Stimulated activated CD4-positive, alpha-beta T cell treated with anti-CD3 and anti-CD28 coated beads, Interleukin-4, amount 100 ng/mL, for 24 hours (primary cell): ENCODE measurements at places on chromosomes 5 and 9.

- no peak for DNase-seq
These were observed 713.4 kb downstream of the IRX1 start for GRCh38 chr5:4309026-4309425.

DNA sequence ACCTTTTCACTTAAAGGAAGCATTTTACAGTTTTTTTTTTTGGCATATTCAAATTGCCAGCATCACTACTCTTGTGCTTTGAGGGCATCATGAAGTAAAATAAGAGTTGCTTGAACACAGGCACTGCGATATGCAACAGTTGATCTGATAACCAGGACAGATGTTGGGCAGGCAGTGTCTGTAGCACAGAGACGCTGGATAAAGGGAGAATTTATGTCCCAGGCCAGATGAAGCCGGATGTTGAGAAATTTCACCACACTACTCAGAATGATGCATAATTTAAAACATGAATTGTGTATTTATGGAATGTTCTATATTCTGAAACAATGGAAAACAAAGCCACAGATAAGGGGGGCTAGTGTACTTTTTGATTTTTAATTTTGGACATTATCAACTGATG, 71.4 kb downstream of the SLC12A2 start:
- DNase-seq: no peak

- DNase-seq: no peak
These were observed 103.5 kb downstream of the GCNT1 start for GRCh38 chr9:76562511-76562911.

- DNase-seq: no peak
These were observed 145.9 kb downstream of the YIPF5 start for GRCh38 chr5:144024545-144024944.

GRCh38 chr9:85038824-85039608, 369.5 kb downstream of the NTRK2 start:
- no peak for DNase-seq

- DNase-seq: no peak
These were observed 8.6 kb upstream of the RAPGEF1 start for GRCh38 chr9:131748411-131748955.

GRCh38 chr9:125894566-125894965, 147.4 kb downstream of the PBX3 start:
- DNase-seq: no peak

- DNase-seq: no peak
These were observed 352.7 kb upstream of the CD180 start for GRCh38 chr5:67549296-67549618.

DNA sequence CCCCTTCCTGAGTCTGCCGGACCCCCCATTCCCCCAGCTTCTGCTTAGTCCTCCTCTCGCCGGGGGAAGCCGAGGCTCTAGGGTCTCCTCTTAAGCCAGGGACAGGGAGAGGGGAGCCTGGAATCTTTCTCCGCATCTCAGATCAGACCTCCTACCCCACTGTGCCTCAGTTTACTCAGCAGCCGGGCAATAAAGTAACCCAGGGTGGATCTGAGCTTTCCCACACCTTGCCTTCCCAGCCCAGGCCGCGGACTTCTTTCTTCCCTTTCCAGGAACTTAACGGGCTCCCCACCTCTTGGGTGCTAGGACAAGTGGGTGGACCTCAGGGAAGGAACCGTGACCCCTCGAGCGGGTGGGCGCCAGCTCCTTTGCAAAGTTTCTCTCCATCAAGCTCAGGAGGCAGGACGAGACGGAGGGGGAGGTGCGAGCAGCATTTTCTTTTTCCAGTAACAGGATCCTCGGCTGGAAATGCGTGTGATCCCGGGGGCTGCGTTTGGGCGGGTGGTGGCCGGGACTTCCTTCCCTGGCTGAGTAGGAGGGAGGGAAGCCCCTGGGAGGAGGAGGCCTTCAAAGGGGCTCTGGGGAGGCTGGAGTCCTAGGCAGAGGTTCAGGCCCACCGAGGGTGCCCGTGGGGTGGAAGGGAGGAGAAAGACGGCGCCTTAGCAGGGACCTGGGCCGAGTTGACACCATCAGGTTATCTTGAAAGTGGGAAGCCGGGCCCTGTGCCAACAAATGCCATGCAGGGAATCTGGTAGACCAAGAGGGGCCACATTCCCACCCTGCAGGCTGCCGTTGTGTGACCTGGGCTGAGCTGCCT, 795 bp downstream of the DAB2IP start:
- no peak for DNase-seq

DNA sequence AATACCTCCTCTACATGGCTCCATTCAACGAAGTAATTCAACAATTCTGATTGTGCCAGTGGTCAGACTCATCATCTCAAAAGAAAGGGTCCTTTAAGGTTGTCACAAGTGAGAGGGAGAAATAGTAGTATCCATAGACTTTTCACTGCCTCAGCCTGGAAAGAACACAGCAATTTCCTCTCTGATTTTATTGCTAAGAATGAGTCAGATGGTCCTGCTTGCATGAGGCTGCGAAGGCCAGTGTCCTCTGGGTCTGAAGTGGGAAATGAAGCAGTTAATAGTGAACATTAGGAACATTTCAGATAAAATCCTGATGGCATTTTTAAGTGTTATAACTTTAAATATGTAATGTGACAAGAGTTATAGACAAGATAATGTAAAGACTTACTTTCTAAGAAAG, 979.0 kb downstream of the EFNA5 start:
- DNase-seq: no peak

DNA sequence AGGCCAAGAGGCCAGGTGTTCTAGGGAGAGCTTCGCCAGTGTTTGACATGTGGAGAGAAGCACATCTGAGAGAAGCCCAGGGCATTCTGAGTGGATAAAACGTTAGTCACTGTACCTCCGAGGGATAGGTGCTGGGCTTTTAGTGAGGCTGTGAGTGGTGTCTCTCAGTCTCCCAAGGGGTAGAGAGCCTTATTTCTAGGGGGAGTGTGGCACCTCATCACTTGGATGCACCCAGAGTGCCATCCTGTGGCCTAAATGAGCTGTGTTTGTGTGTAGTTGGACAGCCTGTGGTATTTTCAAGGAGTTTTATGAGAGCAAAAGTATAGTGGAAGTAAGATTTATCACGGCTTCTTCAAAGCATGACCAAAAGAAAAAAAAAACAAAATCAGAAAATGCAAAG, 1046.9 kb upstream of the WWC1 start:
- no peak for DNase-seq

GRCh38 chr5:135034236-135034962, 371 bp upstream of the PITX1 start:
- DNase-seq: peak; percentile 17

DNA sequence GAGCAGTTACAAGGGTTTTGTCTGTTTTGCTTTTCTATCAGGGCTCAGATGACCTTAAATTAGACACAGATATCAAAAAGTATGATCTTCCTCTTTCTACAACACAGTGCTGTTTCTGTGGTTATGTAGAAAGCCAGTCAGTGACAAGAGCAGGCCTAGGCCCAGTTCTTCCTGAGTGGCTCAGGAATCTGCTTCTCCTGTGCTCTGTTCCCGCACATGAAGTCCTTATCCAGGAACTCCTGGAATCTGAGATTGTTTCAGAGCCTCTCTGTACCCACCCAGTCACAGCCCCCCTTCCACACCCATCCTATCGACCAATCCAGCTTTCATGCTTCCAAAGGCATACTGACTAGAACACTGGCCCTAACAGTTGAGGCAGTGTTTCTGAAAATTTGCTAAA, 40.4 kb upstream of the SMU1 start:
- no peak for DNase-seq

GRCh38 chr9:70484232-70485130, 70.0 kb upstream of the KLF9 start:
- DNase-seq: peak; percentile 23

DNA sequence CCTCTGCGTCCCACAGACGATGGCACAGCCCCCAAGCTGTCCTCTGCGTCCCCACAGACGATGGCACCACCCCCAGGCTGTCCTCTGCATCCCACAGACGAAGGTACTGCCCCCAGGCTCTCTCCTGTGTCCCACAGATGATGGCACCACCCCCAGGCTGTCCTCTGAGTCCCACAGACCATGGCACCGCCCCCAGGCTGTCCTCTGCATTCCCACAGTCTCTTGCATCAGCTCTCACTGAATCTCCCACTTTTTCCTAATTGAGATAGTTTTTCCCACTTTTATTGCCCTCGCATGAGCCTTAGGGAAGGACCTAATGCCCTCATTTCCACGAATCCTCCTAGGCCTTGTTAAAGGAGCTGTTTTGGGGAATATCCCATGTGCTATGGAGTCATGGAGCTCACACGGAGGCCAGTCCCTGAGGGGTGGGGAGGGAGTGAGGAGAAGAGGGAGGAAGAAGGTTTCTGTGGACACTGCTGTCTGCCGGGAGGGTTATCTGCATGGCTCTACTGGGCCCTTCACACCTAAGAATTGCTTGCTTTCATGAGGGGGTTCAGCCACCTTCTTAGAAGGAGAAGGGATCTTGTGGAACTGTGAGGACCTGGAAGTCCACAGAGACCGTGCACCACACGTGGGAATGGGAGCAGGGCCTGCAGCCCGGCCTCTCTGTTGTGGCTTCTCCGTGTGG, 58.2 kb upstream of the PTCH1 start:
- no peak for DNase-seq

DNA sequence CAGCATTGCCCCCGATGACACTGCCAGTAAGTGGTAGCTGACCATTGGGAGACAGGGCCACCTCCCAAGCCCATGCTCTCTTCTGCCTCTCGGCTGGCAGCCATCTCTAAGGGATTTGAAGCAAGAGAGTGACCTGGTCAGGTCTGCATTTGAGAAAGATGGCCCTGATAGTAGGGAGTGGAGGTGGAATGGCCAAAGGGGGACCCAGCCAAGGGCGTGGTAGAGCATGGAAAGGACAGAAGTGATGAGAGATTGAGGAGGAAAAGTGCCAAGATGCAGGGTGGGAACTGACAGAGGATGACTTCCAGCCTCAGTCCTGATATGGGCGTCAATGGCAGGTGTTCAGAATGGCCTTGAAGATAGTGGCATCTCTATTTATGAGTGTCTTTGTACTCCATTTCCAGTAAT, 9.0 kb downstream of the ABL1 start:
- DNase-seq: no peak
